ENCODE measurements at places on chromosomes 1 and 21.

DNA sequence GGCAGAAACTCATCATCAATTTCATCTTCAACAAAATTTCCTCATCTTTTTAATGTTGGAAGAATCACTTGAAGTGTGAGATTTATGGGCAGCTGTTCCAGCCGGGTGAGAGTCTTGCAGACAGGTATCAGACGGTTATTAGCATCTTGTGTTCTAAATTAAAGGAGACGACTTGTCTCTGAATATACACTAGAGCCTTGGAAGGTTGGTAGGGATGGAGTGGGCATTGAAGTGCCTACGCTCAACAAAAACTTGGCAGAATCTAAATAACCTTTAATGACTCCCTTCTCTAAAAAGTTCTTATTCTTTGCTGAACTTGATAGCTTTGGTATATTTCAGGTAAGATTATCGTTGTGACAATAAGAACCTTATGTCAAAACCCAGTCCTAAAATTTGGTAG lies 111.5 kb upstream of the MAGI3 start:
- DNase-seq, result no peak

GRCh38 chr1:18653367-18653766 lies 22.7 kb downstream of the PAX7 start:
- no peak for DNase-seq

- DNase-seq, result no peak
Measured at GRCh38 chr21:32198384-32198783, 80.5 kb downstream of the MIS18A start.

DNA sequence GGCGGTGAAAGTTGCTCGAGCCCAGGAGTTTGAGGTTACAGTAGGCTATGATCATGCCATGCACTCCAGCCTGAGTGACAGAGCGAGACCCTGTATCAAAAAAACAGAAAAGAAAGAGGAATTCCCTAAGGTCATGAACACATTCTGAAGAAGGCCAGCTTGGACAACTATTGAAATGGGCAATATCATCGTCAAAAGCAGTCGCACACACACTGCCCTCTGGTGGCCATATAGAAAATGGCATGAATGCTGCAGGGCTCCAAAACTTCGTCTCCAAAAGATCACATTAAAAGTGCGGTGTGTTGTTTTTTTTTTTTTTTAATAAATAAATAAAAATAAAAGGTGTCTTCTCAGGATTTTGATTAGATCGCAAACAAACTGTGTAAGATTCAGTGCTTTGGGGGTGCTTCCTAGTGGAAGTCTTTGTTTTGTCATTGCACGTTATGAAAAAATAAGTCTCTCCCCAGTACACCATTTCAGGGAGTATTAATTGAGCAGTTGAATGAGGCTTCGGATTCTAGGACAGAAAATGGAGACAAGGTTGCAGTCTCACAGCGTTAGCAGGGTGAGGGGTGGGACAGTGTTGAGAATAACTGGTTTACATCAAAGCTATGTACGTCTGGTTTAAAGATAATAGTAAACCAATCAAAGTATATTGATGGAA lies 87.5 kb upstream of the FMN2 start:
- DNase-seq, result no peak

DNA sequence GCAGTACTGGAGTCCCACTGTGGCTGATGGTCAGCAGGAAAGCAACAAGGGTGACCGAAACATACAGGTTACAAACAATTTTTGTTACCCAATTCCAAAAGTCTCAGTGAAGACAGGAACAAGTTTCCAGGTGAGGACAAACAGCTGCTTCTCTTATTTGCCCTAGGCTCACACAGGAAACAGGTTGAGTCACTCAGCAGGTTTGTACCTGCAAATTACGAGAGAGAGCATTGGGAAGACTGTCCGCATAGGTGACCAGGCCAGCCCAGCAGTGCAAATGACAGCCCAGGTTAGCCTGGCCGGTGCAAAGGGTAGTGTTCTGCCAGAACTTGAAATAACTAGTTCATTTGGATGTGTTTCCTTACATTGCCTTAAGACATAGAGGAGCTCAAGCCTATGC lies 40.0 kb upstream of the DSCAM start:
- no peak for DNase-seq

GRCh38 chr1:105652109-105652508 lies 1404.4 kb upstream of the PRMT6 start:
- DNase-seq, result no peak

DNA sequence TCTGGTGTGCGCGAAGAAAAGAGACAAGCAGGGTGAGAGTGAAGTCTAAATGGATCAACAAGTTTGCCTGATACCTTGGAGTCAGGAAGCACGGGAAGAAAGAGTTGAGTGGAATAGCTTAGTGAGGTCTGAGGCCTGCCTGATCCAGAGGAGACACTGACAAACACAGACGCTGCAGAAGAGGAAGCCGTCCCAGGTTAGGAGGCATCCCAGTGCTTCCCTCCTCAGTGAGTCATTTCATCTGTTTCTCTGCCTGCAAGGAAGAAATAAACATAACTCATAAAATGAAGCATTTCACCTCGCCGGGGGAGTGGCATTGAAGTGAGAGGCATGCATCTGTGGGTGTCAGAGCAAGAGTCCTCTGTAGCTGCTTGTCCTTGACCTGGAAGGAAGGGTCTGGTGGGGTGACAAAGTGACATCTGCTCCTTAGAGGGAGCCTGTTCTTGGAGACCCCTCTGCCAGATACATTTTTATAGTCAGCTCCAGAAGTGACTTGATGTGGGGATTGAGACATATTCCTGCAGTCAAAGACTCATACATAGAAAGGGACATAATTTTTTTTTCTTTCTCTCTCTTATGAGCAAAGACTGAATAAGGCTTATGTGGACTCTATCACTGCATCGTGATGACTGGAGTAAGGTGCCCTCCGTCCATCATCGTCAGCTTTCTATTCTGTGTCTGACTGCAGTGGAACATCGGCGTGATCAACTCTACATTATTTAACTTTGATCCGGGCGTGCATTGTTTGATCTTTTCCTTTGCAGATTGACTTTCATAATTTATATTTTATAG lies 256.7 kb downstream of the KIF26B start:
- no peak for DNase-seq

GRCh38 chr1:46310321-46310720 lies 6.8 kb downstream of the UQCRH start:
- no peak for DNase-seq

DNA sequence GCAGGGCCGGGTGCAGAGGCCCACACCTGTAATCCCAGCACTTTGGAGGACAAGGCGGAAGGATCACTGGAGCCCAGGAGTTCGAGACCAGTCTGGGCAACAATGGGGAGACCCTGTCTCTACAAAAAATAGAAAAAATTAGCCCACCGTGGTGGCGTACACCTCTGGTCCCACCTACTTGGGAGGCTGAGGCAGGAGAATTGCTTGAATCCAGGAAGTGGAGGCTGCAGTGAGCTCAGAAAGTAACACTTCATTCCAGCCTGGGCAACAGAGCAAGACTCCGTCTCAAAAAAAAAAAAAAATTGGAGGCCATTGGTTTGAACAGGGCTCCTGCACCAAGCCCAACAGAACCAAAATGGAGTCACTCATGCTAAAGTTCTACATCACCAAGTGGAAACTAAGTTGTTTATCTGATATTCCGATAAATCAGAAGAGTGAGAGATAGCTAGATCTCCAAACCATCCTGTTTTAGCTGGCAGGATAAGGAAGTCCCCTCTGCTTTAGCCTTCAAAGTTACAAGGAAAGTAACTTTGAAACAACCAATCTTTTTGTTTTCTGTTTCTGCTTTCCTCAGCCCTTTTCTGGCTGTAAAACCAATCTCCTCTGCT lies 766 bp upstream of the LSM10 start:
- no peak for DNase-seq

DNA sequence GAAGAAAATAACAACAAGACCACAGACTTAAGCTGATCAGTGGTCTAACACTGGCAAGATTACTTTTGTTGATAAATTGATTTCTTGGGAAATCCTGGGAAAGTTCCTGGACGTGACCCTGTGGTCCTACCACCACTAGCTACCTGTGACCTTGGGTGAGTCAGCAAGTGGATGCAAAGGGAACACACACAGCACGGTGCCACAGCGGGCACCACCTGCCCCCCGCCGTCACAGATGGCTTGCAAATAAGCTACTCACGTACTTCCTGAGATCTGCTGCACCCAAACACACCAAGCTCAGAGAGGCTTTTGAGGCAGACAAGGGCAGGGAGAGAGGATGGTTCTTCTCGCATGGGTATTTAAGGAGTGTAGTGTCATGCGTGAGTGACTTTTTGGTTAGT lies 12.7 kb downstream of the CFAP298 start:
- DNase-seq, result no peak

DNA sequence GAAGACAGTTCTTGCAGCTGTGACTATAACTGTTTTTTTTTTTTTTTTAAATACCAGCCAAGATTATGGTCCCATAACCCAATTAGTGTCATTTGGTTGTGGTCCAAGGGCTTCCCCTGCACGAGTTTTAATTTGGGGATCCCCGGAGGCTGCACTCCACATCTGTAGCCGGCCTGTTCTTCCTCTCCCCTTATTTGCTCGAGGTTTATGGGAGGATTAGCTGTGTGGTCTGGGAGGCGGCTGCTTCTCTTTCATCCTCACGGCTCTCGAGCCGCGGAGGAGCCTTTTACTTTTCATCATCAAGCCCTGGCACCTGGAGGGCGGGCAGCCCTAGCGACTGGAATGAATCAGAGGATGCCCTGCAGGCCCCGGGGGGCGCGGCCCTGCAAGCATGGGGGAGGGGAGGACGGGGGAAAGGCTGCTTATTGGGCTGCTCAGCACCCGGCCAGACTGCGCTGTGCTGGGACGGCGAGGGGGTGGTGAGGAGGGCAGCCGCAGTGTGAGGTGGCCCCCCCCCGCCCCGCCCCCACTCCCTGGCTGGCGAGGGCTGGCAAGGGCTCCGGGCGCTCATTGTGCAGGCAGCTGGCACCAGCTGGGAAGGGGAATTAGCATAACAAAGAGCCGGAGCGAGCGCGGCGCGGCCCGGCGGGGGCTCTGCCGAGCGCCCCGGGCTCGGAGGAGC lies 18.5 kb downstream of the SERTAD4 start:
- DNase-seq, result no peak

DNA sequence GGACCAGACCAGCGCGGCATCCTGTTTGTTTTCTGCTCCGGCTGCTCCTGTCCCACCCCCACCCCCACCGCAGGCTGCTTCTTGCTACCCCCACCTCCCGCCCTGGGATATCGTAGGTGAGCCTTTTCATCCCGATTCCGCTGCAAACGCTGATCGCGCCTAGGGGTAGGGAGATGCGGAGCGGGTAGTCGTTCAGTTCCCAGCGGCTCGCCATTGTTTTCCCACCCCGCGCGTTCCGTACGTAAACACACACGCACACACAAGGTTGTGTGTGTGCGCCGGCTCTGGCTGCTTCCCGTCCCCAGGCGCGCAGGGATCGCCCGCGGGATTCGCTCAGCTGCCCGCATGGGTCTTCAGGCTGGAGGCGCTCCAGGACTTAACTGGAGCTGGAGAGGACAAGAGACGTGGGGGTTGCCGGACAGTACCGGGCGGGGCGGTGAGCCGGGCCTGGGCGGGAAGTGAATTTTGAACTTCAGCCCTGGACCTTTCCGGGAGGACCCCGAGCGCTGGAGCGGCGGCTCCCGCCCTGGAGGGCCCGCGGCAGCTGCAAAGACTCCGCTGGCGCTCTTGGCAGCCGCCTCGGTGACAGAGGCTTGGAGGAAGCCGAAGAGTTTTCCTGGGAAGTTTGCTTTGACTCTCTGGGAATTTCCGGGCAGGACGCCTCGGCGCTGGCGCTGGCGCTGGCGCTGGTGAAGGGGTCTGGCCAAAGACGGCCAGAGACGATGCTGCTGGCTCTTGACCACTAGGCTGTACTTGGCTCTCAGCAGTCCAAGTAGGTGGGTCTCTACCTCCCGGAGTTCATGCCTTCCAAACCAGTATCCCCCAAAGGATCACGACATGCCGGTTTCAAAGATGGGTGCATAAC lies 1.6 kb downstream of the SOX13 start:
- DNase-seq, result no peak

All from stimulated activated CD8-positive, alpha-beta memory T cell treated with anti-CD3 and anti-CD28 coated beads, Interleukin-2, amount 100 ng/mL, for 1 hour (primary cell).